PC-9 (cell line): ENCODE measurements at places on chromosomes 5 and 9.
A peak's percentile ranks its signal among the peaks of the same experiment; 100 is the strongest.

DNA sequence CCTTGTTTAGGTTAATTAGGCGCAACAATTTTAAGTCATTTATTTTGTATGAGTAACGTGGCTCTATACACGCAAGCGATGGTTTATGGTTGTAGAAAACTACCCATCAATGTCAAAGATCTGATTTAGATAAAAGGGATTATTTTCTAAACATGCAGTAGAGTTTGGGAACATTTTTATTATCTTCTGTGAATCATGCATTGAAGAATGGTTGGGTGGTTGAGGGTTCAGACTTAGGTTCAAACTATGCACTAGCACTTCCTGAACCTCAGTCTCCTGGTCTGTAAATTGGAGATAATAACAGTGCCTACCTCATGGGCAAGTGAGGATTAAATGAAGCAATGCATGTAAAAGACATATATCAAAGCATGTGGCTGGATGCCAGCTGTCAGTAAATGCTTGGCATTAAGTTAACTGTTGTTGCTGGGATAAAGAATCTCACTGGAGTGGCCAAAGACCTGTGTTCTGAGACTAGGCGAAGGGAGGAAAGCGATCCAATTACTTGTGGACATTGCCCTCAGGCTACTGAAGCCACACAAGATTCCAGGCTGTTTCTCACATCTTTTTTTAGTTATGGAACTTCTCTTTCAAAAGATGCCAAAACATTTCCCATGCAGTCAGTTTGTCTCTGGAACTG lies 1.1 kb upstream of the OTULINL start:
- no peak for DNase-seq

- DNase-seq = peak; percentile 15
Observed at GRCh38 chr5:35274839-35275509, 44.7 kb upstream of the PRLR start.

GRCh38 chr9:107685901-107686300 lies 196.3 kb upstream of the KLF4 start:
- no peak for DNase-seq

DNA sequence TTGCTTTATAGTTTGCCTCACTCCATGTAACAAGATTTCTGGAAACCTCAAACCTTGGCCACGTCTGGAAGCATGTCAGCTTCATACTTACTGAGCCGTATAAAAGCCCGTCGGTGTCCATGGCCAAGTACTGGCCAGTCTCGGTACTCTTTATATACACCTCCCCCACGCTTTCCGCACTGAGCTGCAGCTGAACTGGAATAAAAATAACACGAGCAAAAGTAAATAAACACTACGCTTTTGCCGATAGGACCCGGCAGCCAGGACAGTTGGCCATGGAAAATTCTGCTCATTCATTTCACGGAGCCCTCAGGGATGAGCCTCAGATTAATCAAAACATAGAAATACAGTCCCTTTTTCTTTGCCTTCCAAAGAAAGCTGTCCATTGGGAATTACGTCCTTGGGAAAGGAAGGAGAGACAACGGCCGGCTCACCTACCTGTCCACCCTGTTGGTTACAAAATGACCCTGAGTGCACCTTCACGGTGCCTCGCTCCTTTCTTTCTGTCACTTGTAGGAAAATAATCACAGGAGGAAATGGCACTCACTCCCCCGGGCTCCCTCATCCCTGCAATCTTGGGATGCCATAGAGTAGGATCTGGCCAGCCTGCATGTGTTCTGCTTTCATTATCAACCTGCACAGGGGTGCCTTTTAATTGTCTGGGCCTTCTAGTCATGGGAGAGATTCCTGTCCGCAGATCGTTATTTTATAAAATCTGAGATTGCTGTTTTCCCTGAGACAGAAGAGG lies 85.1 kb downstream of the FGF1 start:
- no peak for DNase-seq

GRCh38 chr9:118882684-118883083 lies 486.6 kb downstream of the BRINP1 start:
- no peak for DNase-seq

DNA sequence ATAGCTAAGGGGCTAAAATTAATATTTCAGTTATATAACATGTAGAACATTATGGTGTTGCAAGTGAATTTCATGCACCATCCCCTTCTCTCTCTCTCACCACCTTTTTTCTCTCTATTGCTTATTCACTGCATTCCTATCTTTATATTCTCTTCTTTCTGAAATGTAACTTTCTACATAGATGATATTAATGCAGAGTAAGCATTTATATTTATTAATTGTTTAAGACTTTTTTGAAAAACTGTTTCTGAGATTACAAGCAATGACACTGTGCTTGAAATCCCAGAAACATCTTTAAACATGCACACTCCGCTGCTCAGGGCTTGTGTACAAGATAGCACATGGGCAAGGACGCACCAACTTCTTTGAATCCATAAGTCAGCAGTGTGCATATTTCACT lies 567.7 kb upstream of the SGCD start:
- no peak for DNase-seq

DNA sequence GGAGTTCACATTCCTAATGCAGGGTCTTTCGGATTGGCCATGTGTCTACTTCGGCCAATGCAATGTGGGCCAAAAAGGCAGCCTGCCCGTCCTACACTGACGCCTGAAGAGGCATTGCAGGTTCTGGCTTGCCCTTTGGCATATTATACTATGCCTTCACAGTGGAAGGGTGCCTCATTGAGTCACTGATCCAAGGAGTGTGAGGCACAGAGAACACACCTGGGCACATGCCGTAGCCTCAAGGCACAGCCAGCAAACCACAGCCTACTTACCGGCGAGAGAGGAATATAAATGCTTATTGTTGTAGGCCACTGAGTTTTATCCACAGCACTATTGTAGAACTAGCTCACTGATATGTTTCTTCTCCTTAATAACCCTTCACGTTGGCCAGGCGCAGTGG lies 409.6 kb downstream of the GADD45G start:
- no peak for DNase-seq

- no peak for DNase-seq
Observed at GRCh38 chr9:79382458-79382857, 189.3 kb upstream of the TLE4 start.

DNA sequence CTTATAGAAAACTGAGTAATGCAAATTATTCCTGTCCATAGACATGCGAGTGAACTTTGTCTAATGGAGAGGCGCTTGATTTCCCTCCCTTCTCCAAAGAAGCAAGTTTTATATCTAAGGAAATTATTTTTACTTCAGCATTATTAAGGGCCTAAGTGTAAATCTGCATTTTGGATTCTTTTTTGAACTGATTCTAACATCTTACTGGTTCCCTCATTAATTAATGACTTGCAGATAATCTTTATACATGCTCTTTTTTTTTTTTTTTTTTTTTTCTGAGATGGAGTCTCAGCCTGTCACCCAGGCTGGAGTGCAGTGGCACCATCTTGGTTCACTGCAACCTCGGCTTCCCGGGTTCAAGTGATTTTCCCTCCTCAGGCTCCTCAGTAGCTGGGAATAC lies 209.5 kb downstream of the TLE4 start:
- no peak for DNase-seq

- peak; percentile 34 for DNase-seq
Observed at GRCh38 chr9:128160603-128160987, 530 bp downstream of the BBLN start.

DNA sequence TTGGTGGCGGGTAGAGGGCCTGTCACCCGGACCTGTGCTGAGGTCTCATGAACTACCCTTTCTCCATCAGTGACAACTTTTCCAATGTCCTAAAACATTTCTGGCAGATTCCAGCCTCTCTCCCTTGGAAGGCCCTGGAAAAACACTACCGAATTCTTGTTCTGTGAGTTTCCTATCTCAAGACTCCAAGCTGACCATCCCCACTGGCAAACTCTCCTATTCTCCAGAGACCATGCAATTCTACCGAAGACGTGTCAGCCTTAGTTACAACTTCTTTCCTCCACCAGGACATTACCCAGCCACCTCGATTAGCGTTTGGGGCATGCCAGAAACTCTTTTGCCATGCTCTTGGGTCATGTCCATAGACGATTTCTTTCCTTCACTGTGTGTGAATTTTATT lies 26.8 kb upstream of the GABRP start:
- DNase-seq = no peak

DNA sequence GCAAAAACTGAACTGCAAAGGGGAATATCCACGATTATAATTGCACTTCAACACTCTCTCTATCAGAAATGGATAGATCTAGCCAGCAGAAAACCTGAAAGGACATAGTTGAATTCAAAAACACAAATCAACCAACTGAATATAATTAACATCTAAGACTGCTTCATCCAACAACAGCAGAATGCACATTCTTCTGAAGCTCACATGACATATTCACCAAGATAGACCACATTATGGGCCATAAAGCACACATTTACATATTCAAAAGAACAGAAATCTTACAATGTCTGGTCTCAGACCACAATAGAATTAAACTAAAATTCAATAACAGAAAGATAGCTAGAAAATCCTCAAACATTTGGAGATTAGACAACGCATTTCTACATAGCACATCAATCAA lies 118.3 kb downstream of the FBXO4 start:
- no peak for DNase-seq

GRCh38 chr9:109118808-109119438 lies 824 bp downstream of the TMEM245 start:
- peak; percentile 44 for DNase-seq

DNA sequence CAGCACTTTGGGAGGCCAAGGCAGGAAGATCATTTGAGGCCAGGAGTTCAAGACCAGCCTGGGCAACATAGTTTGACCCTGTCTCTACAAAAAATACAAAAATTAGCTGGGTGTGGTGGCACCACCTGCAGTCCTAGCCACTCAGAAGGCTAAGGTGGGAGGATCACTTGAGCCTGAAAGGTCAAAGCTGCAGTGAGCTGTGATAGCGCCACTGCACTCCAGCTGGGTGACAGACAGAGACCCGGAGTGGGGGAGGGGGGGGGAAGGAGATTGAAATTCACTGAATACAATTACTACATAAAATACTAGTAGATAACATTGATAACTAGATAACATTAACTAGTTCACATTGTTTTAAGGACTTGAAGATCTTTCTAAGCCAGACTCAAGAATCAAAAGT lies 345.6 kb downstream of the BNC2 start:
- no peak for DNase-seq

- no peak for DNase-seq
Observed at GRCh38 chr9:106286249-106286648, 576.7 kb upstream of the ZNF462 start.

GRCh38 chr9:133417541-133418461 lies at the start of gene REXO4:
REXO4 (minus strand) TSS chr9:133418010; CDS start chr9:133417844, 166 bp downstream.
- DNase-seq = peak; percentile 71

DNA sequence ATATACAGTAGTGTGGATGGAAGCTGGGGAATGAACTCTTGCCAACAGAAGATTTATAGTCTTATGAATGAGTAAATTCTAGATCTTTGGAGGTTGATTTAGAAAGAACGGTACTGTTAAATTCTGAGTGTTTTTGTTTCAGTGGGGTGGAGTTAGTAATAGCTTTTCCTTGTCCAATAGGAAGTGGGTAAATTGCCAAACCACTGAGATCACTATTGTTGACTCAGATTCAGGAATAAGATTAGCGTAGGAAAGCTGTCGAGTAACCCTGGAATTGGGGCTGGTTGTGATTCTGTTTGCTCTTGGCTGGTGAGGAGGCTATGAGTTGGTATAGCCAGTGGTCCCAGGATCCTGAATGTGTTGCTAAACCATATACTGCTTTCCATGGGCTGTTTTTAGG lies 155.6 kb downstream of the ARHGAP26 start:
- DNase-seq = no peak

GRCh38 chr9:108048406-108049025 lies 558.9 kb upstream of the KLF4 start:
- no peak for DNase-seq

DNA sequence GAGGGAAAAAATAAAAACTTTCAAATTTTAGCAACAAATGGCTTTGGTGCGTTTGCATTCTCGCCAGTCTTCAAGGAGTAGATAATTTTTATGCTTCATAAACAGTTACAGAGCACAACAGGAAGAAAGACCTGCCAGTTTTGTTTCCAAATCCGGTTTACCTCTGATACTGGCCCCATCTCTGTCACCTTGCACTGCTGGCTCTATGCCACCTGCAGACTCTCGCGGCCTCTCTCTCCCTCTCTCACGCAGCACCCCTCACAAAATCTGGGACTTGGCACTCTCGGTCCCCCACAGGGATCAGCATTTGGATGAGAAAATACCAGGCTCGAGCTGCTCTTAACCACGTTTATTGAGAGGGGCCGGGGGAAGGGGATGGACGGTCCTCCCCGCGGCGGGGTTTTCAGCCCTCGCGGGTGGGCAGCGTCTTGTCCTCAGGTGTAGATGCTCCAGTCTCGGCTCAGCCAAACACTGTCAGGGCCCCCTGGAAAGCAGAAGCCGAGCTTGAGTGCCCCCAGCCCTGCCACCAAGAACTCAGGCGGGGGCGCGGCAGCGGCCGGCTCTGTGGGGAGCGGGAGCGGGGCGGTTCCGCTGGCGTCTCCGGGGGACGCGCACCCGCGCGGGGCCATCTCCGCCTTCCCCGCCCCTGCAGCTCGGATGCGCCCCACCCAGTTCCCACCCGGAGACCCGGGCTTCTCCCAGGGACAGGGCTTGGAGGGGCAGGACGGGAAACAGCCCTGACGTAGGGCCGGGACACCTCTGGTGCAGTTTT lies 1.3 kb downstream of the SCGB3A1 start:
- no peak for DNase-seq

GRCh38 chr5:165858118-165858517 lies 2352.7 kb downstream of the MAT2B start:
- no peak for DNase-seq

DNA sequence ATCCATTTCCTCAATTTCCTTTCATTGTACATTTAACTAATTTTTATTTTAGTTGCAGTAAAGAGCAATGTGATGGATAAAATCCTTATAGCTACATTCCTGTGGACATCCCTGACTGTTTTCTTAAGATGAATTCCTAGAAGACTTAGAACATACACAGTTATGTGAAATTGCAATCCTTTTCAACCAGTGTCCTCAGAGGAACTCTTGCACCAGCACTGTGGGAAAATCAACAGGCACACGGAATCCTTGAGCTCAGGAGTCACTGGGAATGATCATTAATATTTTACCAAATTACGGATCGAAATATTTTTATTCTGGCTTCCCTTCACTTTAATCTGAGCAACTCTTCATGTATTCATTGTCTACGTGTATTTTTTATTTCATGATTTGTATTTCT lies 901.9 kb upstream of the WWC1 start:
- no peak for DNase-seq
